Dermis blood vessel endothelial cell (primary cell): ENCODE measurements at places on chromosomes 7 and 10. TPM values are rescaled to one million over a fixed set of nuclear protein-coding genes. Genes with fewer than 3 reads are reported as not detected.

DNA sequence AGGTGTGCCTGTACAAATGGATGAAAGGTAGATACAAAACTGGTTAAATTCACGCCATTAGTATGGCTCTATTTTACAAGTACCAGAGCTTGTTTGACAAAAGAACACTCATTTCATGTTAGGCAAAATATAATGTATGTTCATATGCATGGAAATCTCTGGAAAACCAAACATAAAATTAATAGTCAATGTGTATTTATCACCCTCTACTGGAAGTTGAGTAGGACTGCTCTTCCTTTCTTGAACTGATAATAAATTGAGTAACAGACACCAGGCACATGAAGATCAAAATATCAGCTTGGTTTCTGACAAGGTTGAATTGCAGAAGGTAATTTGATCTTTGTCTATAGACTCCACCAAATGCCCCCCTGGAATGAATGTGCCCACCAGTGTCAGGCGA is 19.8 kb upstream of the AKR1B1 start:
- DNase-seq = peak; percentile 12

DNA sequence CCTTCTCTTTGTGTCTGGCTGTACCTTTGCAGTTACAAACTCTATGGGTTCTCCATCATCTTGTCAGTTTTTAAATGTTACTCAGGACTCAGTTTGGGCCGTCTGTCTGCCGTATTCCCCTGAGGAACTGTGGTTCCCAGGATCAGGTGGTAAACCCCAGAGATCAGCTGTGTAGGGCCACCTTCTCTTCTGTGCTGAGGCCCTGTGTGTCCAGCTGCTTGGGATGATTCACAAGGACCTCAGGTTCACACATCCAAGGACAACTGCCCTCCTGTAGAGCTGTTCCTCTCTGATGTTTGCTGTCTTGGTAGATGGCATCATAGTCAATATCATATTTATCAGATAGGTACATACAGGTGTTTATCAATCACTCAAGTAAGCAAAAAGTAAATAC is 24.5 kb downstream of the CUL1 start:
- DNase-seq = no peak

- DNase-seq = peak; percentile 28
Measured at GRCh38 chr10:108783897-108784296, 1139.4 kb downstream of the XPNPEP1 start.

- no peak for DNase-seq
Measured at GRCh38 chr10:11699550-11700097, 42.6 kb upstream of the ECHDC3 start.

DNA sequence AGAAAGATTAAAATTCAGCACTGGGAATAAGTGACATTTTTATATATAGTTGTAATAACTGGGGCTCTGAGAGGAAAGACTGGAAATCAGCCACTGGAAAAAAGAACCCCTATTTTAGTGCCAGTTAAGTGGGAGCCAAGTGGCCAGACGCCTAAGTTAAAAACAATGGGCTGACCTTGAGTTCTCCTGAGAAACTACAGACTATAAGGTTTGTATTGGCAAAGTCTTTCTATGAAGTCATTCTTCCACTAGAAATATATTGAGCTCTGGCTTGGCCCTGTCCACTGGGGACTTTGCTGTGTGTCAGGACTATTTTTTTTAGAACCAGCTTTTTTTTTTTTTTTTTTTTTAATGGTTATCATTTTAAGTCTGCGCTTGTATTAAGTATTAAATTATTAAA is 210.6 kb upstream of the FZD8 start:
- DNase-seq = peak; percentile 49

Gene PNLIP
- not detected in 2 replicates for total RNA-seq

Gene PITX3
- not detected in 2 replicates for total RNA-seq

Gene PSPH
- 42.4 and 45.1 TPM in 2 replicates for total RNA-seq
